ENCODE measurements at places on chromosomes 4 and X.

GRCh38 chrX:3052860-3053259 lies 11.6 kb downstream of the ARSF start:
- no peak for DNase-seq

GRCh38 chr4:87804871-87805270 lies 5.5 kb downstream of the IBSP start:
- no peak for DNase-seq

DNA sequence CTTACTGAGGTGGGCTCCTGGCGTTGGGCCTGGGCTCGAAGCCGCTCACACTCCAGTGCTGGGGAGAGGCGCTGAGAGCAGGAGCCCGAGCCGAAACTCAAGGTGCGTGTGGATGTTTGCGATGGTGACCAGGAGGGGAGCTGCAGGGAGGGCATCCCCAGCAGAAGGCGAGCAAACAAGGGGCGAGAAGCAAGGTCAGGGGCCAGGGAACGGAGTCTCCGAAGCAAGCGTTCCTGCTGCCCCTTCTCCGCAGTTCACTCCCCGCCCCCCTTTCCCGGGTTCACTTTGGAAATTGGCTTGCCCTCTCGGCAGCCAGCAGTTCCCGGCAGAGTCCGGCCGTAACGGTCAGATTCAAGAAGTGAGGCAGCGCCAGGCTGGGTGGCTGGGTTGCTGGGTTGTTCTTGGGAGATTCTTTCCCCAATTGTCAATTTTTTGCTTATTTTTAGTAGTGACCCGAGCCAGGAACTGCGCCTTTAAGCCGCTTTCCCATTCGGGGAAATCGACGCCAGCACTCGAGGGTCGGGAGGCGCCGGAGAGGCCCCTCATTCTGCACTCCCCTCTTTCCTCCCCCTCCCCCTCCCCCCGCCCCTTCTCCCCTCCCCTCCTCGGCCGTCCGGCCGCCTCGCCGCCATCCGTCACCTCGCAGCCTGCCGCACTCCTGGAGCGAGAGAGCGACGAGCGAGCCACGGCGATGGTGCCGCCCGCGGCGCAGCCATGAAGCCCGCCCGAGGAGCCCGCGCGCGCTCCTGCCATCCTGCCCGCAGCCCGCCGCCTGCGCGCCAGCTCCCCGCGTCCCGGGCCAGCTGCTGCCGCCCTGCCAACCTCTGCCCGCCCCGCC lies at the start of gene FRMPD3:
TSS of gene FRMPD3 (plus strand) at position 655 of the 838 bp plus-strand sequence. CDS start 76,937 bp downstream, outside the sequence.
- no peak for DNase-seq

DNA sequence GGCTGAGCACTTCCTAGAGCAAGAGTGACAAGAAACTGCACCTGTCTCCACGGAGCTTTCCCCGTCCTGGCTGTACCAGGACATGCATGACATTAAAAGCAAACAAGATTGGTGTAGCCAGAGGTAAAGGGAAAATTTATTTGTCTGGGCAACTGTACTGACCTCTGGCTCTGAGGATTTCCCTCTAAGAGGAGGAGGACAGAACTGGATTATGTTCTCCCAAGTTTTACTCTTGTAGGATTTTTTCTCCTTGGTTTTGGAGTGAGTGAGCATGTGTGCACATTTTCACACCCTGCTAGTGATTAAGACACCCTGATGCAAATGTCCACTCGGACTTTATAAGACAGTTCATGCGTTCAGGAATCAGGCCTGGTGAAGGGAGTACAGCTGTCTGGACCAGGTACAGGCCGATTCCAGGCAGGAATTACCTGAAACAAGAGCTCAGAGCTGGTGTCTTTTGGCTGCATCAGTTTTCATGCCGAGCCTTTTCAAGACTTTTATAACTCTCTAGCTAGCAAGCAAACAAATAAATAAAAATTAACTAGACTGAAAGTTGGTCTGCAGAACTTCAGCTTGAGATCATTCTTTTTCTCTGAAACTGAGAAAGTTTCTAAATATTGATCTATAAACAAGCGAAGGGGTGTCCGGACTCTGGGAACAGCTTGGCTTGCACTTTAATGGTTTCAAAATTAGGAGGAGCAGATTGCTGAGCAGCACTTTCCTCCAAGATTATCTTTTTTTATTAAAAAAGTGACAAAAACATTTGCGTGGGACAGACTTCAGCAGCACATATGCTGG lies 51.3 kb upstream of the SPRY1 start:
- no peak for DNase-seq

- DNase-seq: peak; percentile 31
Observed at GRCh38 chr4:38177035-38177546, 216.9 kb downstream of the PTTG2 start.

- no peak for DNase-seq
Observed at GRCh38 chrX:44770121-44770520, 73.7 kb upstream of the DUSP21 start.

DNA sequence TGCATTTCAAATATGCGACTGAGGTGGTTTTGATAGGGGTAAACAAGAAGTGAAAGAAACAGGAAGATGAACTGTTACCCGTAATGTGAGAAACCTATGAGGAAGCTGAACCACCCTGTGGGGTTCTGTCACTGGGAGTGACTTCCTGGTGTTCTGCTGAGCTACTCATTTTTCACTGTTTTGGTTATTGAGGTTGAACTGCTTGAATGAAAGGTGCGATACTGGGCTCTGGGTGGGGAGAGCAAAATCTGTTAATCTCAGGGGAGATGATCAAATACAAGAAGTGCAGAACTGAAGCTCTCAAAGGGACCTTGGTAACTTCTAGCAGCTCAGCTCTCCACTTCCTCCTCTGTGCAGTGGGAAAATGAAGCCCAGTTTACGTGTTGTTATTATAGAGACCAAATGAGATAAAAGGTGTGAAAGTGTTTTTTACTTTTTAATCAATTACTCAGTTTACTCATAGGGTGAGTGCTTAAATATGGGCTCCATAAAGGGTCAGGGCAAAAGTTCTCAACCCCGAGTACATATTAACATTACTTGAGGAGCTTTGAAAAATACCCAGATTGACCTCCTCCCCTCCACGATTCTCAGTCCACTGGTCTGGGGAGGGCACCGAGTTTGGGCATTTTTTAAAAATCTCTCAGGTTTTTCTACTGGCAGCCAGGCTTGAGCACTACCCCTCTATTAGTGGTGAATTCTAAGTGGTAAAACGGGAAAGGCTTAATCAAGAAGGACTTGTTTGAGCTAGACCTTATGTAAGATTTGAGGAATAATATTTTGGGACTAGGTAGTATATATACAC lies 66.7 kb downstream of the COQ2 start:
- peak; percentile 51 for DNase-seq

- DNase-seq: no peak
Observed at GRCh38 chrX:67604979-67605703, 61.3 kb downstream of the AR start.

DNA sequence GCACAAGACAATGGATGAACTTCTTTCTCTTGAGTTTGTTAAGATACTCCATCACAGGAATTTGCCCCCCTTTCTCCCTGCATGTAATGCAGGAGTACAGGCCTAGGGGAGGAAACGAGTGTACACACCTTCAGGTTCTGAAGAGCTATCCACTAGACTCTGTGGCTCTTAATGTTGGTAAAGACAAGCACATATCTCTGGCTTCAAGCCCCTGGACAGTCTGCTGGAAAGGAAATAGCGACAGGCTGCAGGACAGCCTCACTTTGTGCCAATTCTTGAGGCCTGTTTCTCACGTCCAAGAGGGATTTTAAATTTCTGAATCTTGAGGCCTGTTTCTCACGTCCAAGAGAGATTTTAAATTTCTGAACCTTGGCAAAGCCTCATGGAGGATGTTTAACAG lies 87.1 kb downstream of the RLIM start:
- no peak for DNase-seq

GRCh38 chr4:8039290-8039689 lies 99.6 kb upstream of the AFAP1 start:
- DNase-seq: no peak

- no peak for DNase-seq
Observed at GRCh38 chr4:111399623-111400022, 745.6 kb upstream of the FAM241A start.

DNA sequence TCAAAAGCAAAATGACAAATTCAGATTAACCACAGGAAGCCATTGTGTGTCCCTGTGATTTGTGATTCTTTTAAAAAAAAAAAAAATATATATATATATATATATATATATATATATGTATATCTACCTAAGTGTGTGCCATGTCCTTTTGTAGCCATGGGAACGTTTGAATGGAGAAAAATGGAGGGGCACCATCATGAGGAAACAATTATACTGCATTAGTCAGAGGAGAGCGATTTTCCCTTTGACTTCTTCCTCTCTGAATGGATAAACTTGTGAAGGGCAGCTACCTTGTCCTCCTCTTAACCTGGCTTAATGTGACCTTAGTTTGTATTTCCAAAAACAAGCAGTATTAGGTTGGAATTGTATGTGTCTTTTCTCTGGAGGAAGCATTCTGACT lies 23.3 kb upstream of the CBLL2 start:
- no peak for DNase-seq

- DNase-seq: no peak
Observed at GRCh38 chrX:952816-953215, 259.6 kb downstream of the CRLF2 start.

DNA sequence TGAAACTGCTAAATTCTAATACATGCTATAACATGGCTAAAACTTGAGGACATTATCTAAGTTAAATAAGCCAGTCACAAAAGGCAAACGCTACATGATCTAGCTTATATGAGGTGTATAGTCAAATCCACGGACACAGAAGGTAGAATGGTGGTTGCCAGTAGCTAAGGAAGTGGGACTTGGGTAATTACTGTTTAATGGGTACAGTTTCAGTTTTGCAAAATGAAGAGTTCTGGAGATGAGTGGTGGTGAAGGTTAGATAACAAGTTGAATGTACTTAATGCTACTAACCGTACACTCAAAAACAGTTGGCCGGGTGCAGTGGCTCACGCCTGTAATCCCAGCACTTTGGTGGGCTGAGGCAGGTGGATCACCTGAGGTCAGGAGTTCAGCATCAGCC lies 644.5 kb upstream of the DIPK2B start:
- no peak for DNase-seq

GRCh38 chrX:154457491-154458115 lies 478 bp upstream of the PLXNA3 start:
- peak; percentile 51 for DNase-seq

DNA sequence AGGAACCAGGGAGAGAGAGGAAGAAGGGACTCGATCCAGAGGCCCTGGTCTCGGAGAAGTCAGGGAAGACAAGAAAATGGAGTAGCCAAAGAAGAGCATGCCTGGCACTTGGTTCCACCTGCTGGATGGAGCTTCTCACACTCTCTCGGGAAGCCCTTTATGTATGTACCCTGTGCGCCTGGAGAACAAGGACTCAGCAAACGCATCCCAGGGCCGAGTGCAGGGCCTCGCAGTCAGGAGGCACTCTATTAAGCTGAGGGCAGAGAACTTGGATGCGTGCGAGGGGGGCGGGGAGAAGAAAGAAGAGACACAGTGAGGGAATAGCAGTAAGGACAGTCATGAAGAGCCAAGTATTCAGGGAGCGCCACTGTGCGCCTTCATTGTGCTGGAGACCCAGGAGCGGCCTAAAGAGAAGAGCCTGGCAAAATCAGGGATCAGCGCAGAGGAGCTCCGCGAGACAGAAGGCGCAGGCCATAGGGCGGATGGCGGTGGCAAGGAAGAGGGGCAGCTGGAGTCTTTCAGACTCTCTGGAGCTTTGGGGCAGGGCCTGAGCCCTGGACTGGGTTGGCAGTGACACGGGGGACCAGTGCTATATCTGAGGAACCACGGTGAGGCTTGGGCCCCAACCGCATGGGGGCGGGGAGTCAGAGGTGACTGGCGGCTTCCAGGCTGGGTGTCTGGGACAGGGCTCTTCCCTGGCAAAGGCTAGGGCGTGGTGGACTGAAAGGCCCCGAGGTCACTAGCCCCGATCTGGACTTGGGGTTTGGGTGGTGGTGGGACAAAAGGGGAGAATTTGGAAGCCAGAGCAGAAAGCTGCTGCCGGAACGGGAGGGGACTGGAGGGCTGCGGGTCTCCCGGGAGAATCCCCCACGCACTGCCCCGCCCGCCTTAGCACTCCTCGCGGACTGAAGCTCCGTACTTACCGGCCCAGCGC lies 1.9 kb upstream of the SEPTIN6 start:
- DNase-seq: no peak

DNA sequence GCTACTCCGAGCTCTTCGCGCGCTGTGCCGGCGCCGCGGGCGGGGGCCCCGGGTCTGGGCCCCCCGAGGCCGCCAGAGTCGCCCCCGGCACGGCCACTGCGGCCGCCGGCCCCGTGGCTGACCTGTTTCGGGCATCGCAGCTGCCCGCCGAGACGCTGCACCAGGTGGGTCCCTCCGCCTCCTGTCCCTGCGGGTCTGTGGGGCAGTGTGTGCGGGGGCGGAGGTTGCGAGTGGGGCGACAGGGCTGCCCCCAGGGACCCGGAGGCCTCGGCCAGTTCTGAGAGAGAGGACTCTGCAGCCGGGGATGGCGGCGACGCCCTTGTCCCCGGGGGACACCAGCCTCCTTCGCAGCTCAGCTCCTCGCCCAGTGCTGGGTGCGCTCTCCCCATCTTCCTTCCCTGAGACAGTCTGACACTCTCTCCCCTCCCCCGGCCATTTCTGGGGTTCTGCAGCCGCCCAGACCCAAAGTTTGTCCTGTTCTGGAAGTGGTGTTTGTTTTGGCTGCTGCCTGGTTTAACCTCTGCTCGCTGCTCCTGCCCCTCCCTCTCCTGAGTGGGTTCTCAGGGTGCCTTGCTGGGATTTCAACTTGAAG lies 609 bp downstream of the REPS2 start:
- DNase-seq: no peak

GRCh38 chrX:29617276-29617675 lies 598.1 kb upstream of the MAGEB2 start:
- no peak for DNase-seq

DNA sequence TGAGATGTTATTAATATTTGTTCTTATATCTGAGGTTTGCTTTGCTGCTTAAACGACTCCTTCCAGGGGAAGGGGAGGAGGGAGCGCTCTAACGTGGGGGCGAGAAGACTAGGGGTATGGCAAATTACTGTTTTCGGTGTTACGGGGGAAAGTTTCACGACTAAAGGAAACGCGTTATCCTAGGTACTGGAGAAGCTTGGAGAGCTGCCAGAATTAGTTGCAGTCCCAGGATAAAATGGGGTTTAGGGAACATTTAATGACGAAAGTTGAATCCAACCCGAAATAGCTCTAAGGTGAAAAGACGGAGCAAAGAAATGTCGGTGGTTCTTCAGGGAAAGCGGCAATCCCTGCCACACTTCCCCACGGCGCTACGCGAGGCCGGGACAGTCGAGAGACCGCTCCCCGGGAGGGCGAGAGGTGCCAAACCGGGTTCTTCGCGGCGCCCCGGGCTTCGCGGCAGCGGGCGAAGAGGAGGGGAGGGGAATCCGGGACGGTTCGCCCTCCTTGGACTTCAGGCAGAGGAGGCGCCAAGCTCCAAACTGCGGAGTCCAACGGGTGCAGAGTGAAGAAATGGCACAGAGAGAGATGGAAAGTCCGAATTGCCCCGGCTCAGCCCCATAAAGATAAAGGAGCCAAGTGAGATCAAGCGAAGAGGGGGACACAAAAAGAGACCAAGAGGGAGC lies 724 bp downstream of the THOC2 start:
- no peak for DNase-seq

- no peak for DNase-seq
Observed at GRCh38 chr4:165070560-165070959, 16.9 kb downstream of the TRIM75 start.

DNA sequence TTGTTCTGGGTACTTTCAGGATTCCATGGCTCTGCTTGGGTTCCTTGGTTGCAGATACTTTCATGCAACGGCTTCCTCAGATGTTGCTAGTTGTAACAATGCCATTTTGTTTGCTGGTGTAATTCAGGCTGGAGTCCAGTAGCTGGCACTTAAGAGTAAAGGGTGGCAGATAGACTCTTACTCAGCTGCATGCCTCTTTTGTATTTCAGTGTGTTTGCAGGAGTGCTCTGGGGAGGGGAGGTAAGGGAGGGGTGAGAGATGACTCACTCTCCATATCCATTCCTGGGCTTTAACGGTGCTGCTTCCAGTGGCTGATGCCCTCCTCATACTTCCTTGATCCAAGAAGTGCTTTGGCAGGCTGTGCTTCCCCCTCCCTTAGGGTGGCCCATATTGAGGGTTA lies 155.2 kb downstream of the ZNF330 start:
- no peak for DNase-seq
